Tibial artery (tissue), 4 donors: ENCODE measurements at places on chromosomes 5 and 9.
A peak's percentile ranks its signal among the peaks of the same experiment; 100 is the strongest.

GRCh38 chr5:67453111-67453905, 256.7 kb upstream of the CD180 start:
- DNase-seq, result no peak

GRCh38 chr5:111147502-111147901, 55.4 kb downstream of the WDR36 start:
- no peak for DNase-seq

DNA sequence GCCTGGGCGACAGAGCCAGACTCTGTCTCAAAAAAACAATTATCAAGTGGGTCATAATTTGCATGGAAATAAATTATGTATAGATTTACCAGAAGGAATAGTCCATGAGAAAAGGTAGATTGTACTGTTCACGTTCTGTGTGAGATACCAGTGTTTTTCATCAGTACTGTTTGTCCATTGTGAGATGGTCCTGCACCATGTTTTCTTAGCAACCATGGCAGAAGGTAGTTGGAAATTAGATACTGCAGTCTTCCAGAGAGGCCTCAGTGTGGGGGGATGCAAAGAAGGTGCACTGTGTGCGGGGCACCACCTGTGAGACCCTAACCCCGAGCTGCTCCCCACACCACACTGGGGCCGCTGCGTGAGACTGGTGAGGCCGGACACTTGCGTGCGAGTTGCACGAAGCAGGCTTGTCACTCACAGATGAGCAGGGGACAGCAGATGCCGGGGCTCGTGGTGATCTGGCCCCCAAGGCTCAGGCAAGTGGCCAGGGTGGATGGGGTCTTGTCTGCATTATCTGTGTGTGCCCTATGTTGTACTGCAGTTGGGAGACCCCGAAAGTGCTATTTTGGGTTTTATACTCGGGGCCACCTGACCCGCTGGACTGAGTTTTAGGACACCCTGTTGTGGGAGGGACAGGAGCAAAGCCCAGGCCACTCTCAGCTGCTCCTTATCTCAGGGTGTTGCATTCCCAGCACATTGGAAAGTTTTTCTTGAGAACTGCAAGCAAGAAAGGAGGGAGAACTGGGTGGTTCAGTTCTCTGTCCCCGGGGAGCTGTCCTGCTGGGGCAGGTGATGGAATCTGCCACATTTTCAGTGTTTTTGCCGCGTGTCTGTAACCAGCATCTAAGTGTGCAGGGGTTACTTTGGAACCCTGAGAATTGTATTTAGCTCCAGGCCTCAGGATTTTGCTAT, 61.9 kb downstream of the EHMT1 start:
- peak; percentile 40 for DNase-seq

- no peak for DNase-seq
Measured at GRCh38 chr9:88378317-88378716, 9.9 kb upstream of the SPIN1 start.

DNA sequence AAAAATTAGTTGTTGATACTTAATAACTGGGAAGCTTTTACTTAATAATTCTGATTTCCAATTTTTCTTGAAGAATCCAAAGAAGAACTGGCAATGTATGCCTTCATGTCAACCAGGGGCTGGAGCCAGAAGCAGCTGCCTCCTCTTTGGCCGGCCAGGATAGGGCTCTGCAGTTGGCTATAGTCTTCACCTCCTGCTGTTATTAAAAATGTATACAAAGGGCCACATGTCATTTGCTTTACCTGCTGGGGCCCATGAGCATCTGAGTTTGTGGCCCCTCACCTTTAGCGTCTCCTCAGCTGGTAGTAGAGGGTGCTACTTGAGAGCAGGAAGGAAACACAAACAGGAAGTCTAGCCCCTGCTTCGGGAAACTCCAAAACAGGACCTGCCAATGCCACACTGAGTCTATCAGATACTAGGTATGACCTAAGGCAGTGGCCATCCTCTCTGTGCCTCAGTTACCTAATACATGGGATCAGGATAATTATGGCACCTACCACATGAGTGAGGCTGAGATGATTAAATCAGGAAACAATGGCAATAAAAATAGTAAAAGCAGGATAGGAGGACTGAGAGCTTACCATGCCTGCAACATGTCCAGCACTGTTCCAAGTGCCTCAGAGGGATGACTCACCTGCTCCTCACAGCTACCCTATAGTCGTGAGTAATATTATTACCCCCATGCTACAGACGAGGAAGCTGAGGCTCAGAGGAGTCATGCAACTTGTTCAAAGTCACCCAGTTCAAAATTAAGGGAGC, 21.3 kb downstream of the CCDC69 start:
- DNase-seq, result no peak

DNA sequence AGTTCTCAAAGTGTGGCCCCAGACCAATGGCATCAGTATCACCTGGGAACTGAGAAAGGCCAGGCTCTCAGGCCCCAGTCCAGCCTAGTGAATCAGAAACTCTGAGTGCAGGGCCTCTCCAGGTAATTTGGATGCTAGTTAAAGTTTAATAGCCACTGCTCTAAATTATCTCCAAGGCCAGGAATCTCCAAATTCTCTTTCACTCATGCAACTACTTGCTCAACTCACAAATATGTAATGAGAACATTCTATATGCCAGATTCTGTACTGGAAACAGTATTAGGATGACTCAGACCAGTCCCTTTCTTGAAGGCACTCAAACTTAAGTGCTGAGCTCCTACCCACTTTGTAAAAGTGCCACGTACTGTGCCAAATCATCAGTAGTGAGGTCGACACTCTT, 84.6 kb downstream of the PAPPA start:
- DNase-seq, result no peak

GRCh38 chr5:172497591-172498255, 43.4 kb upstream of the SH3PXD2B start:
- DNase-seq, result no peak

- no peak for DNase-seq
Measured at GRCh38 chr9:134358662-134359319, 32.5 kb downstream of the RXRA start.

GRCh38 chr9:119121899-119122298, 247.3 kb downstream of the BRINP1 start:
- DNase-seq, result no peak

DNA sequence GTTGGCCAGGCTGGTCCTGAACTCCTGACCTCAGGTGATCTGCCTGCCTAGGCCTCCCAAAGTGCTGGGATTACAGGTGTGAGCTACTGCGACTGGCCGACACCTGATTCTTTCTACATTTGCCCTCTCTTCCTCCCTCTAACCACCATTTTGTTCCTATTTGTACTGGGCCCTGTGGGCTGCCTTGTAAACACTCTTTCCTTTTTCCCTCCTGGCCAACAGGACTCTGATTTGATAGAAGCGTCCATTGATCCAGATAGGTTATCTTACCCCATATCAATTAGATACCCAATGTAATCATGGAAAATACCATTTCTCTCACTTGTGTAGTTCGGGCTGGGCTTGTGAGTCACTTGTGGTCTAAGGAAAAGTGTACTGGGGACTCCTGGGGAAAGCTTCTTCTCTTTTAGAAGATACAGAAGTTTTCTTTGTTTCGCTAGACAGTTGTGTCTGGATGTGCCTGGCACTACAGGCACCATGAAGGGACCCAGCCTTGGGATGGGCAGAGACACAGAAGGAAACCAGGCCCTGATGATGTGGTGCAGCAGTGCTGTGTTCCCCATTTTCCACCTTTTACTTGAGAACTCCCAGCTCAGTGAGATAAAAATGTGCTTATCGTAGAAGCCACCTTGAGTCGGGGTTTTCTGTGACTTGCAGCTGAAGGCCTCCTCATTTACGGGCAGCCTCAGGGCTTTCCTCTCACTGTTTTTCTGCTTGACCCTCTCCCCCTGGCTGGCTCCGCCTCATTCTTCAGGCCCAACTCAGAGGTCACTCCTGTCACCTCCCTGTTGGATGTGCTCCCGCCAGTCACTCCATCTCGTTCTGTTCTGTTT, 32.8 kb upstream of the CPEB4 start:
- no peak for DNase-seq

GRCh38 chr5:167710444-167711073, 580.9 kb upstream of the WWC1 start:
- DNase-seq, result no peak

DNA sequence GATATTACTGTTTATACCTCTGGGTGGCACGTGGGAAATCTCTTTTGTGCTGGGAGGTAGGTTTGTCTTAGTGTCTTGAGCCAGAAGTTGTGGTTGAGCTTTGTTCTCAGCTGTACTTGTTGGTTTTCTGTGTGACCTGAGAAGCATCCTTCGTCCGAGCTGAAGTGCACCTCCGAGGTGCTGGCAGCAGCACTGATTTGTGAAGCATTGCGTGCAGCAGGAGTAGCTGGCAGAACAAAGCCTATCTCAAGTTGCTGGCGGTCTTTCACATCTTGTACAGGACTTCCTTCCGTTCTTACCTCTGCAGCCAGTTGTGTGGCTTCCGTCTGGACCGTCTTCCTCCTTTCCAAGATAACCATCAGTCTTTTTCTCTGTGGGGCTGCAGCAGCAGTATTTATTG, 4.3 kb downstream of the PRRC2B start:
- no peak for DNase-seq

DNA sequence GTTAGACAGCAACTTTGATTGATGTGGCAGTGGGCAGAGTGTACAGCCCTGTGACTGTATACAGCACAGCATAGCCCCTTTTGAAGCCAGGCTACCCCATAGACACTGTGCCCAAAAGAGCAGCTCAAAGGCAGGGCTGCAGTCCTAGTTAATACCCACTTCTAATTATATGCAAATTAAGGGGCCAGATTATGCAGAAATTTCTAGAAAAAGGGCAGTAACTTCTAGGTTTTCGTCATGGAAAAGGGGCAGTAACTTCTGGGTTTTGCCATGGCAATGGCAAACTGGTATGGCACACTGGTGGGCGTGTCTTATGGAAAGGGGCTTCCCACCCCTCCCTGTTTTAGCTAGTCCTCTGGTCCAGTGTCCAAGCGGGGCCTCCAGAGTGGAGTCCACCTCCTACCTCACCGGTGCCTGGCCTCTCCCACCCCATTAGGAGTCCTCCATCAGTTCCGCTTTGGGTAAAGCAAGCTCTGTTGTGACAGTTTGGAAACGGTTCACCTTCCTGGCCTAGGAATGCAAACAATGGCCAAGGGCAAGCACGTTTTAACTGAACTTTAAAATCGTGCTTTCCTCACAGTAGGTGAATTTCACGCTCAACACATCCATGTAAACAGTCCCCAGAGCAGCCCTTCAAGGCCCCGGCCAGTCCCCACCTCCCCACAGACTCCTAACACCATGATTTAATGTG, 5.6 kb downstream of the ADAMTS13 start:
- DNase-seq, result no peak

DNA sequence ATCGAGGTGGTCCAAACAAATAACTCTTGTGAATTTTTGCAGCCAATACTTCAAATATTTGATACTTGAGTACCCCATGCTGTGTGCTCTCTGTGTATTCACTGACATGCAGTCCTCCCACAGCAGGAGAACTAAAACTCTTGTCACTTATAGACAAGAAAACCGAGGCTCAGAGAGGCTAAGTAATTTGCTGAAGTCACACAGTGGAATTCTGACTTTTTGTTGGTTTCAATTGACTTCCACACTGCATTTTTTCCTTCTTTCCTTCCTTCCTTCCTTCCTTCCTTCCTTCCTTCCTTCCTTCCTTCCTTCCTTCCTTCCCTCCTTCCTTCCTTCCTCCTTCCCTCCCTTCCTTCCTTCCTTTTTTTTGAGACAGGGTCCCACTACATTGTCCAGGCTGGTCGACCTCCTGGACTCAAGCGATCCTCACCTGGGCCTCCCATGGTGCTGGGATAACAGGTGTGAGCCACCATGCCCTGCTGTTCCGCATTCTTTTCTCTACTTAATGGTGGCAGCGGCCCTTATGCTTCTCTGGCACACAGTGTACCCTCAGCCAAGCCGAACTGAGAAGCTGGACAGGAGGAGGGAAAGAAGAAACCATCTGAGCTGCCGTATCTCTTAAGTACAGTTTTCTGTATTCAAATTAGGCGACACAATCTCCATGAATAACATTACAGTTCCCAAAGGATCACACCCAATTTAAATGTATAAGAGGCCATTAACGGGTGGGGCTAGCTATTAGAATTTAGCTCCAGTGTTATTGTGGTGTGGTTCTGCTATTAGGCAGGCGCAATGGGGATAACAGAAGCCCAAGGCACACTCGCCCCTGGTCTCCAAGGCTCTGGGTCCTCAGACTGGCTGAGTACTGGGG, 38.4 kb upstream of the GRHPR start:
- no peak for DNase-seq

DNA sequence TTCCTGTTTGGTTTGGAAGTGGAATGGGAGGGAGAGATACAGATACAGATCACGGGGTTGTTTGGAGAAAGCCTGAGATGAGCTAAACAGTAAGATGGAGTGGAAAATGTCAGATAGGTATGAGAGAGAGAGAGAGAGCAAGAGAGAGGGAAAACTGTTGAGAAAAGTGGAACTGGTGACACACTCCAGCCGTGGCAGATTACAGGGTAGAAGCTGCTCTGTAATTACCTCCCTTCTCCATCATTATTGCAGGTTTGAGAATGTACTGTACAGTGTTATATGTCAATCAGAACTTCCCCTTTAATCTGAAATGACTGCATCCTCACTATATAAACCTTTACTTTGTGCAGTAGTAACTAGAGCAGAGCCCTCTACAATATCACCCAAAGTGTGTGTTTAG, 74.5 kb upstream of the WWC1 start:
- DNase-seq, result no peak

GRCh38 chr5:28249771-28250415, 1211.5 kb upstream of the CDH9 start:
- DNase-seq, result no peak

DNA sequence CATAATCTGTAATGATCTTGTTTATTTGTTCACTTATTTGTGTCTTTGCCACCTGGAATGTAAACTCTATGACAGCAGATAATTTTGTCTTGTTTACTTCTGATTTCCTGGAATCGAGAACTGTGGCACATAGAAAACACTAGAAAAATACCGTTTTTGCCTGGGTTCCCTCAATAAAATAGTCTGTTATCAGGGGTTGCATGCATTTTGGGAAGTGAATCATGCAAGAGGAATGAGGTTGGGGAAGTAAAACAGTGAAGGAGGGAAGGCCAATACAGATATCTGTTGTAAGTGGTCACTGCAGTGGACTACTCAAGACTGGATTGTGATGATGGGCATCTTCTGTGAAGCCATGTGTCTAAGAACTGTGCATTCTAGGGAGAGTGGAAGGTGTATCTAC, 45.2 kb upstream of the IL6ST start:
- DNase-seq, result no peak
